ENCODE measurements at places on chromosomes 1 and 21.

- no peak for DNase-seq
These were observed 143.3 kb downstream of the DYRK1A start for GRCh38 chr21:37509802-37510393.

- DNase-seq: no peak
These were observed 164.0 kb downstream of the ADSS2 start for GRCh38 chr1:244287726-244288125.

- DNase-seq: no peak
These were observed 23.4 kb upstream of the IGSF3 start for GRCh38 chr1:116690849-116691406.

GRCh38 chr1:212218911-212219310, 66.3 kb upstream of the PPP2R5A start:
- no peak for DNase-seq

DNA sequence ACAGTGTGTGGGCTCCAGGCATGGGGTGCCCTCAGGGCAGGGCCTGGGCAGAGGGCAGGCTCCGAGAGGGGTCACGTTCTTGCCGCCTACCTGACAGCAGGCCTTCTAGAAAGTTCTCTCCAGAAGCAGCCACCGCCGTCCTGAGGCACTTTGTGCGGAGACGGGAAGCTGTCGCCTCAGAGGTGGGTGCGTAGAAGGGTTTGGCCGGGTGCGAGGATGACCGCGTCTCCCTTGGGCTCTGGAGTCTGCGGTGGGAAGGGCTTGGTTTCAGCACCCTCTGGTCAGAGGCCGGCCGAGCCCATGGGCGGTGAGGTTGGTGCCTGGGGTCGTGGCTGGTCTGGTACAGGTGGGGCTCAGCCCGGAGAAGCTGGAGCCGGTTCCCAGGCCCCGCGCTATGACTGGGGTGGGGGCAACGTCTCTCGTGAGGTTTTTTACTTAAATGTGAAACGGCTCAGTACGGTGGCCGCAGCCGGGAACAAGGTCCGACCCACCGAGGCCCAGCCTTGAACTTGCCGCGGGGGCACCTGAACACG, 10.1 kb upstream of the TTLL10 start:
- no peak for DNase-seq

DNA sequence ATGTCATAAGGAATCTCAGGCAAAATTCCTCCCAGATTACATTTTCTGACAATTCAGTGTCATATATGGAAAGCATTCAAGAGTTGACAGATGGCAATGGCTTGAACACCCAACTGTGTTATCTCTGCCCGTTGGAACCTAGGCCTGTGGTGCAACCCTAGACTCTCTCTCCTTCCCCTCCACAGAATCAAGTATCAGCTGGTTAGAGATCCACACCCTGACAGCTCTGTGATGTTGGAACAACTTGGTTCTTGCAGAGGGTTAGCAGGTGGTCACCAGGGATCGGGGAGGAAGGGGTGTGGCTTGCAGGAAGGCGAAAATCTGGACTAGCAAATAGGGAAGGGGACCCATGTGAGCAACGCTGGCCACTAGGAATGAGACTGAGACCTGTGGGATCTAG, 26.3 kb downstream of the PCSK9 start:
- DNase-seq: no peak

DNA sequence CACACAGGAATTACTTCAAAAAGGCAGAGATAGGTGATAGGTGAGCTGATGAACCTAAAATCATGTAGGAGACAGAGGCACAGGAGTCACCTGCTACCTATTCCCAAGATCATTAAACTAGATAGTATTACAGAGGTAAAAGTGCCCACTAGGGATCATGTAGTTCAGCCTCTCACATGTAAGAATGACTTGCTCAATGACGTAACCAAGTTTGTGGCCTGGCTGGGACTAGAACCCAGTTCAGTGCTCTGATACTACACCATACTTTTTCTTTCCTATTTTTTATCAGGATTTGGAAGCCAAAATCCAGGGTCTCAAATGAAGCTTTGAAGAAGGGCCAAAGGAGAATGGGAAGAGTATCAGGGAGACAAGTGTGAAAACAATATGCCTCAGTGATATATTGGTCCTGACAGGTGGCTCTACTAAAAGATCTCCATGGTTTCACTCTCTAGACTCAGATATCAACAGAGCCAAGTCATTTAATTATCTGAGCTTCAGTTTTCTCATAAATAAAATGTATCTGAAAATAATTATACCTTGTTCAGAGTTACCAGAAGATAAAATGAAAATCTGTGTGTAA, 87.3 kb upstream of the SLFNL1 start:
- no peak for DNase-seq

GRCh38 chr1:225201447-225201846, 226.4 kb downstream of the LBR start:
- DNase-seq: no peak

DNA sequence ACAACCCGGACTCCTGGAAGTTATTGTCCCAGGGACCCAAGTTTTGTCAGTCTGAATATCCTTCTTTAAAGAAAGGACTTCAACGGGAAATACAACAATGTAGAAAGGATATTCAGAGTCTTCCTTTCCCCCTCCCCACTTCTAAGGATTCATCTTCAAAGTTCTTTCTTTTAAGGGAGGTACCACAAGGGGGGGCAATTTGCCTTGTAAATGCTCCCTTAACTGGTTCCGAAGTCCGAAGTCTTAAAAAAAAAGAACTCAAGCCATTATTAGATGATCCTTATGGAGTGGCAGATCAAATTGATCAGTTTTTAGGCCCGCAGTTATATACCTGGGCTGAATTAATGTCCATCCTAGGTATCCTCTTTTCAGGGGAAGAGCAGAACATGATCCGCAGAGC, 47.0 kb downstream of the SERINC2 start:
- no peak for DNase-seq

DNA sequence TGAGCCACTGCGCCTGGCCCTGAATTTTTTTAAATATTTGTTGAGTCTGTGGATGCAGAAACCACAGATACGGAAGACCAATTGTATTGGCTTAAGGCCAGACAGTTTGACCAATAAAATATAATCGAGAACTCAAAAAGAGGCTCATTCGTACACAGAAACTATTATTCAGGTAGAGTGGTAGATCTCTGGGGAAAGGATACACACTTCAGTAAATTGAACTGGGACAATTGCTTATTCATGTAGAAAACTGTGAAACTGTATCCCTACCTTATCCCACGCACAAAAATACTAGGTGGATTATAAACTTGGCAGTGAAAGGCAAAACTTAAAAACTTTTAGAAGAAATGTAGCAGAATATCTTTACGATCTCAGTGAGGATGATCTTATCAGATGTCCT, 25.0 kb upstream of the SHE start:
- DNase-seq: no peak

DNA sequence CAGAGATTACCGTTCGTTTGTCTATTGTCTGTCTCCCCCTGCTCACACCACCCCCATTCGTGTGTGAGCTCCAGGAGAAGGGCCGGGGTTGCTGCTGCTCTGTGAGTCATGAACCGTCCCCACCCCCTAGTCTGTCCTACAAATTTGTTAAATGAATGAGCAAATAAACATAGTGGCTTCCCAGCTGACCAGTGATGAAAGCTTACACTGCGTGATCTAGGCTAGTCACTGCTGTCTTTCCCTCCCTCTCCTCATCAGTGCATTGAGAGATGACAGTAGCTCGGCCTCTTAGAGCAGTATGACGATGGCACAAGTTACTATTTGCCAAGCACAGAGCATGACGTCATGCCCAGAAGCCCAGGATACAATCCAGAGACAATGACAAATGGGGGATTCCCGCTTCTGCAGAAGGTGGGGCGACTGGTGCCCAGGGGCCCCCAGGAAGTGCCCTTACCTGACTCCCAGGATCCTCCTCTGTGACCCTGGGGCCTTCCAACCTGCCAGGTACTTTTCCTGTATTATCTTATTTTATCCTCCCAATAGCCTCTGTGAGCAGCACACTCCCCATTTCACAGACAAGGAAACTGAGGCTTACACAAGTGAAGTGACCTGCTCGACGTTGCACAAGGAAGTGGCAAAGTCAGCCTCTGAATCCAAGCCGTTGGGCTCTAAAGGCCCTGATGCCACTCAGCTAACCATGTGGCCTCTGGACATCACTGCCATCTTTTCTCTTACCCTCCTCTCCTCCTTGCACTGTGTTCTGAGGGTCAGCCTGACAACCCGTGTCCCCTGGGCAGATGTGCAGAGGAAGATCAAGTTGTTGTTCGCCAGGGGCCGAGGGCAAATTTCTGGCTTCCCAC, 8.6 kb upstream of the EPHA2 start:
- DNase-seq: no peak

GRCh38 chr1:224767031-224767430, 150.9 kb downstream of the CNIH3 start:
- DNase-seq: no peak

DNA sequence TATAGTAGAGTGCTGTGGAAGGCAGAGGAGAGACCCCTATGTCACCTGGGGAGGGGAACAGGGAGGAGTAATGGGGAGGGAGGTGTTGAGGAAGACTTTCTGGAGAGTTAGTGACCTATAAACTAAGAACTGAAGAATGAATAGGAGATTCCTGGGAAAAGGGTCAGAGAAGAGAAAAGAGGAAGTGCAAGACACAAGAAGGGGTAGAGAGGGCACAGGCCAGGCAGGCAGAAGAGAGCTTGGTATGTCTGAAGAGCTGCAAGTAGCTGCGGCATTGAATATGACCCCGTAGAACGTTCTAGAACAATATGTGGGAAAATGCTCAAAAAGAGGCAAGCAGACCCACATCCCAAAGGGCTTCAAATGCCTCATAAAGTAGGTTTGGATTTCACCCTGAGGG, 361.2 kb downstream of the PRDM2 start:
- no peak for DNase-seq

GRCh38 chr1:78035121-78035520, 10.6 kb upstream of the GIPC2 start:
- no peak for DNase-seq

- DNase-seq: peak; percentile 54
These were observed 504.2 kb downstream of the SMYD3 start for GRCh38 chr1:246002725-246003441.

Data from GDM1 (cell line).